Lung (tissue), 17 donors: ENCODE measurements at places on chromosomes 6 and 20. TPM values are rescaled to one million over a fixed set of nuclear protein-coding genes. Genes with fewer than 3 reads are reported as not detected.

- no peaks in the 10 kb centered on the region for H3K36me3 ChIP-seq
- DNase-seq, result peak; percentile 84
- peaks cover 19% of the 10 kb centered on the region for H3K4me1 ChIP-seq
- H3K4me3 ChIP-seq, result peak overlapping the region; percentile 11
- H3K27ac ChIP-seq, result no peak overlapping the region
Measured at GRCh38 chr20:25867776-25868649, 171.4 kb upstream of the ZNF337 start.

The REM1 gene
- 1.7 TPM for total RNA-seq

The TCF15 gene
- total RNA-seq, result 0.82 TPM

GRCh38 chr6:41136911-41137310, 17.2 kb downstream of the TREML1 start:
- H3K27me3 ChIP-seq, result no peaks in the 10 kb centered on the region
- no peak overlapping the region for H3K4me3 ChIP-seq
- no peak for DNase-seq
- no peaks in the 10 kb centered on the region for H3K4me1 ChIP-seq
- no peak overlapping the region for H3K27ac ChIP-seq
